ENCODE measurements at places on chromosomes 3 and 15.

- DNase-seq: no peak
These were observed 230.8 kb downstream of the EBLN2 start for GRCh38 chr3:73292220-73292619.

GRCh38 chr3:66453651-66454463 lies 47.0 kb downstream of the LRIG1 start:
- no peak for DNase-seq

- no peak for DNase-seq
These were observed 82.6 kb upstream of the MAGI1 start for GRCh38 chr3:66121318-66121717.

DNA sequence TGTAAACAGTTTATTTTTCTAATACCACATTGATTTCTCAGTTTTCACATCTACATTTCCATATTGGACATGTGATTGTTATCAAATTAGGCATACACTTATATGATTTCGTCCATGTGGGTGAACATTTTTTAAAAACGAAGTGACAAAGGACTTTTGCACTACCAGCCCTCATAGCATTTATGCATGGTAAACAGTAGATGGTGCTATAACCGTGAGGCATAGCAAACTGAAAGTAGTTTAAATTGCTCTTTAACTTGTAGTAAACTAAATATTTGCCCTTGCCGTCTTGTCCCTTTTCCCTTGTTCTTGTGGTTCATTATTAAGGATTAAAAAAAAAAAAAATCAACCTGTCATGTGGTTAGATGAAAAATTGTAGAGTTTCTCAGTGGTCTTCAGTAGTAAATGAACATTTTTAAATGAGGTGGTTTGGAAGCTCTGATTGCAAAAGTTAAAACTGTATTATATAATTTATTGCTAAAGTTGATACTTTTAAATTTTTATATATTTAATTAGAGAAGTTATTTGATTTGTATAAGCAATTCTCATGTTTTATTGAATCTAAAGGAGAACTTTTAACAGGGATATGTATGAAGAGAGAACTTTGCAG lies 24.0 kb downstream of the STX19 start:
- no peak for DNase-seq

- DNase-seq: no peak
These were observed 126.6 kb upstream of the NEO1 start for GRCh38 chr15:72925661-72926060.

DNA sequence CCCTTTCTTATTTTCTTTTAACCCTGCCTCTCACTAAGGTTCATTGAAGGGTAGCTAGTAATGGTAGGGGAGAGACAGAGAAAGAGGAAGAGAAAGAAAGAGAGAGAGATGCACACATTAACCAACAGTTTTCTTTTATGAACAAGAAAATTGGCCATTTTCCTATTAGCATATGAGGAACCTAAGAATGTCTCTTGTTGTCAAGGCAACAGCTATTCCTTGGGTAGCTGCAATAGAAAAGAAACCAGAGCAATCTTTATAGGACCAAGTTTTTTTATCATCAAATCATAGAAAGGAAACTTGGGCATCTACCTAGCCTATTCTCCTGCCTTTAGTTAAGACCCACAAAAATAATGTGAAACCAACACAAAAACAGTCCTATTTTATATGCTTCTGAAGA lies 15.0 kb upstream of the CCDC39 start:
- DNase-seq: no peak

- DNase-seq: no peak
These were observed 247.4 kb downstream of the WDR72 start for GRCh38 chr15:53512029-53512428.

- no peak for DNase-seq
These were observed 32.0 kb upstream of the GALNT15 start for GRCh38 chr3:16142350-16143025.

DNA sequence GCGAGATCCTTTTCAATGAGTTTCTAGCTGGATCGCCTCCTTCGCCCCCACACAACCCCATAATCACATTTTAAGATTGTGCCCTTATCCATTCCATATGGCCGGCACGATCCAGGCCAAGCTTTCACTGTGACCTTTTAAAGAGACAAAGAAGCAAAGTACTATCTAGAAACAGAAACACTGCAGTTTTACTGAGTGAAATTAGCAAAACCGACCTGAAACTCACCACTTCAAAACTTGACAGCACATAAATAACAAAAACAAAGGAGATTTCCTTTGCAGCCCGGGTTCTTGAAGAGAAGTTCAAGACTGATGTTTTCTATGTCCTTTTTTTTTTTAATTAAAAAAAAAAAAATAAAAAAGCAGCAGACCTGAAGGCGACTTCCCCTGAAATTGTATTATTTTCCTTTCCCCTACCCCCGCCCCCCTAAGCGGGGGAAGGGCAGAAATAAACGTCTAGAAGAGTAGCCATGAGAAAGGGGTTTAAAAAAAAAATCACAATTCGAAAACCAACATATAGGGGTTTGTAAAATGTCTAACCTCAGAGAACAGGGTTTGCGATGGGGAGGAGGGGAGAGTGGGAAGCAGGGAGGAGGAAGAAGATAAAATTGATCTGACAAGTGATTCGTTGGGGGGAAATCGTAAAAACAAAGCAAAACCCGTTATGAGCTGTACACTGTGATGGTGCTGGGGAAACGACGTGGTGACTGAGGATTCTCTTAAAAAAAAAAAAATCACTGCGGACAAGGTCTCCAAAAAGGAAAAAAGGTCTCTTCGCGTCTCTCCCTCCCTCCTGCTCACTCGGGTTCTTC lies 1.5 kb downstream of the SATB1 start:
- no peak for DNase-seq

DNA sequence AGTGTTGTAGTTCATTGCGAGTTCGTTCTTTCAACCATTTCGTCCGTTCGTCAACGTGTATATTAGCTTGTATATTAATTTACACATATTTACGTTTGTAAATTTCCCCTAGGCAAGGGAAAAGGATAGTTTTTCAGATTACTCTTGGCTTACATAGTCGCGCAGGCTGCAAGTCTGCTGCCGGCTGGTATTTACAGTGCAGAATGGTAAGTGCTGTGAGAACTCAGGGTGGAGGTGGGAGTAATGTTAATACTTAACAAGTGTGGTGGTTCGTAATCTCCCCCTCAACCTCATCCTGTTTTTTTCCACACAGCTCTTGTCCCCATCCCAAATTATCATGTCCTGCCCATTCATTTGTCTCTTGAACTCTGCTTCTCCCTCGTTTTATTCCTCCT lies 766 bp downstream of the FAM98B start:
- no peak for DNase-seq

DNA sequence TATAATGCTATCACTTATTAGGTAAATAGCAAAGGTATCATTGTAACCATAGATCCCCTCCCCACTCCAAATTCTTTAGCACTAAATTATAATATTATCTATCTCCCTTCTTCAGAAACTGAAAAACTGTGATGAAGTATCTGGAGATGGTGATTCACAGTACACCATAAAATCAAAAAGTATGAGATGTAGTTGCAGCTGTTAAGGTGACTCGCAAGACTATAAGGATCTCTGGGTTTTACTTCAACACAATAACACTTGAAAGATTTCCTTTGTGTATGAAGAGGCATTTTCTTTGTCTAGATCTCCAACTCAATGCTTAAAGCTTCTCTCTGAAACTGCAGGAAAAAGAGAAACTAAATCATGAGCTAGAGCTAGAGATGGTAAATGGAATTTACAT lies 46.9 kb downstream of the IFT57 start:
- DNase-seq: no peak

DNA sequence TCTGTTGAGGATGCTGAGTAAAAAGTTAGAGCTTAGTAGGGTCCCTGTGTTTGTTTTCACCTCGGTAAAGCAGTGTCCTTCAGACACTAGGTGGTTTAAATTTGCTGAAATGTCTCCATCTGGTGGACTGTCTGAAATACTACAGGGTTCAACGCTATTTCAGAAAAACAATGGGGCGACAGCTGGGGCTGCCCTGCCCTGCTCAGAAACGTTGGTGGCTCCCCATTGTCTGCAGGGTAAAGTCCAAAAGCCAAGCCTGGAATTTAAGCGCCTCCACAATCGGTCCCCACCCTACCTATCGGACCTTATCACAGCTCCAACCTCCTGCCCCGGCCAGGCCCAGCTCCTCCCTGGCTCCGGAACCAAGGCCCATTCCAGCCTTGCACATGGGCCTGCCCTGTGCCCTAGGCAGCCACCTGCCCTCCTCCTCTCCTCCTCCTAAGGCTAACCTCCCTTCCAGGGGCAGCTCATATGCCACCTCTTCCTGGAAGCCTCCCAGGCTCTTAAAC lies 4.3 kb upstream of the TSEN2 start:
- no peak for DNase-seq

DNA sequence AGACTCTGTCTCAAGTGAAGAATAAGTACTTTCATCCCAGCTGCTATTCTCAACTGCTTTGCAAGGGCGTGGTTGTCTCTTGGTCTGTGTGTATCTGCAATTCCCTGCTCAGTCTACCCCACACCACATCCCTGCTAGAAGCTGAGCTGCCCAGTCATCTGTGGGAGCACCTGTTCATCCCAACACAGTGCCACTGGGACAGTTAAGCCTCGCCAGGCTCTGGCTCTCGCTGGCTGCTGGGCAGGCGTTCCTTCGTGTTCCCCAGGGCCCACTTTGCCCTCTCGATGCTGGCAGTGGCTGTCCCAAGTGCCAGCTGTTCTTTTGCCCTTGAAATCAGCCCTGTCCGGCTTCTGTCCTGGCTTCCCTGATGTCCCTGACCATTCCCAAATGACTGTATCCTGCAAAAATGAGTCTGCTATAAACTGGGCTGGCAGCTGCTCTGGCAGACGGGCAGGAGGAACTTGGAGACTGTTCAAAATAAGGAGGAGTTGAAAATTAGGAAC lies 91.6 kb upstream of the KLHL25 start:
- no peak for DNase-seq

DNA sequence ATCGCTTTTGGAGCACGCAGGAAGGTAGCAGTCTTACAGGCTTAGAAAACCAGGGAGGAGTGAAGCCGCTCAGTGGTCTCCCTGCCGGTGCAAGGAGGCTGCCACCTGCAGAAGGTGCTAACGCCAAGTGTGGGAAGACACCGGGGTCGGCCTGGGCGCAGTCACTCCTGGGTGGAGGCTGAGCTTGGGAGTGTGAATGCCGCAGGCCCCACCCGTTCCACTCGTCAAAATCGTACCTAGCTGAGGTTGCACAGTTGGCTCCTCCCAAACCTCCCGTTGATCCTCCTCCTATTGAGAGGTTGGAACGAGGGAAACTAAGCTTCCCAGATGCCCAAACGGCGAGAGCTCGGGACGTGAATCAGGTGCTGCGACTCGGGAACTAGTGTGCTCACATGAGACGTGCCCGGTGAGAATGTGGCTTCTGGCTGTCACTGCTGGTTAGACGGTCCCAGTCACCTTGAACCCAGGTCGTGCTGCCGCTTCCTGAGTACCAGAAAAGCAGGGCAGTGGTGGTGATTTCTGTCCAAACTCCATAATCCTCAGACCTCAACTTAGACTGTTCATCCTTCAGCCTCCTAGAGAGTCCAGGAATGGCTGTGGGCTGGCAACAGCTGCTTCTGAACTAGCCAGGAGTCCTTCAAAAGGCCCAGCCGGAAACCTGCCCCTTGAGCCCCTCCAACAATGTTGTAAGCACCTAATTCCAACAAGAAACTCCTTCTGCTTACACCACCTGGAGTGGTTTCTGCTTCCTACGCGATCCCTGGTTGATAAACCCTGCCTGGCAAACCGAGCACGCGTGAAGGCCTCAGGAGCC lies 156.0 kb downstream of the XXYLT1 start:
- DNase-seq: no peak

GRCh38 chr3:159458010-159458409 lies 530.6 kb upstream of the IL12A start:
- no peak for DNase-seq

DNA sequence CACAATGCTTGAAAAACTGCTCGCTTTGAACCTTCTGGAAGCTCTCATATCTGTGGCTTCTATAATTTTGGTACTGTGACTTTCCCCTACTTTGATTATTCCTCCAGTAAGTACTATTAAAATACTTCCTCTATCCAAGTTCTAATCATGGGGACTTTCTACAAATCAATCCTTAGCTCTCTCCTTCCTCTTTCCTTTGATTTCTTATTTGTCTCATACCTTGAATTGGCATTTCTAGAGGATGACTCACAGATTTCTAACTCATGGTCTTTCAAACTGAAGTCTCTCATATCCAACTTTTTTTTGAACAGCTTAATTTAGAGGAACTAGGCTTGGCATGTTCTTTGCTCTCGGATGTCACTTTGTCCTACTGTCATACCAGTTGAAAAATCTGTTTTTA lies 241.8 kb downstream of the TBC1D5 start:
- DNase-seq: no peak

GRCh38 chr15:69049976-69050375 lies 35.5 kb downstream of the NOX5 start:
- DNase-seq: no peak

DNA sequence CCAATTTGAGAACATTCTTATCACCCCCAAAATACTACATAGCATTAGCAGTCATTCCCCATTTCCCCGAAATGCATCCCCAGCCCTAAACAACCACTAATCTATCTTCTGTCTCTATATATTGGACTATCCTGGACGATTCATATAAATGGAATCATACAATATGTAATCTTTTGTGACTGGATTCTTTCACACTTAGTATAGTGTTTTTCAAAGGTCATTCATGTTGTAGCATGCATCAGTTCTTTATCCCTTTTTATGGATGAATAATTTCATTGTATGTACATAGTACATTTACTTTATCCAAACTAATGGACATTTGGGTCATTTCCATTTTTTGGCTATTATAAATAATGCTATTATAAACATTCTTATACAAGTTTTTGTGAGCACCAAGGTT lies 27.5 kb upstream of the EIF1B start:
- DNase-seq: no peak

GRCh38 chr3:18426597-18427193 lies 1.6 kb upstream of the SATB1 start:
- no peak for DNase-seq

GRCh38 chr3:150082898-150083654 lies 112.4 kb upstream of the PFN2 start:
- DNase-seq: no peak

GRCh38 chr3:192224634-192225155 lies 502.6 kb downstream of the FGF12 start:
- no peak for DNase-seq

All from activated CD8-positive, alpha-beta memory T cell treated with anti-CD3 and anti-CD28 coated beads for 1 hour (primary cell).